ENCODE measurements at places on chromosomes 1 and 21.

DNA sequence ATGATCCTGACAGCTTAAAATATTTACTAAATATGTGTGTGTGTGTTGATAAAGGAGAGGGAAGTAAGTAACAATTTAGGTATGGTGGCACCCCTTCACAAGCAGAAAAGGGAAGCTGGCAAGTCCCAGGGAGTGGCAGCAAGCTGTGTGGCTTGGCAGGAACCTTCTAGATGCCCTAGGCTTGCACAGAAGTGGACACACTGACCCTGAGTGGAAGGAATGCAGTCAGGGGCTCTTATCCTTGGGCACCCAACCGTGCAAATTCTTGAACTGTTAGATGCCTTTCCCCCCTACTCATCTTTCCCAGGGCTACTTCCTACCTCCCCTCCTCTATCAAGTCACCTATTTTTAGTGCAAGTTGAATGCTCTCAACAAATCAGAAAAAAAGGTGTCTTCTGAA is 18.9 kb downstream of the ACP6 start:
- DNase-seq, result peak; percentile 2

DNA sequence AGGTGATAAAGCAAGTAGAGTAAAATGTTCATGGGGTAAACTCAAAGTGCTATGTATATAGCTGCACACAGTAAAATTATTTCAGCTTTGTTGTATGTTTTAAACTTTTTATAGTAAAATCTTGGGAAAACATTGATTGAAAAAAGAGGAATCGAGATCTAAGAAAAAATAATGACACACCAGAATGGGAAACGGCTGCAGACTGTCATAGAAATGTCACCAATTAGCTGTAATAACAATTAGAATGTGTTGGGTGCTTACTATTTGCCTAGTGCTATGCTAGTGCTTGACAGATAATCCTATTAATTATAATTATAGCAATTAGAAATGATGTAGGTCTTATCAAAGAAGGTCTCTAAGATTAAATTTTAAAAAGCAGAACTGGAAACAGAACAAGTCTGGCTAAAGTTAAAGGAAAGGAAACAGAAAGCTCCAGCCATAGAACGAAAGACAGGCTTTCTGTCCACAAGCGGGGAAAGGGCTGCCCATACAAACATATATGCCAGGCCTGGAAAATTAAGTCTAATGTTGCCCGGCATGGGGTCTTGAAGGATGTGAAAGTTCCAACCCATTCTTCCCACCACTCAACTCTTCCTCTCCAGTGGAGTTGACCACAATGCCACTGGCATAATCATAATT is 5.0 kb downstream of the PCNX2 start:
- DNase-seq, result no peak

DNA sequence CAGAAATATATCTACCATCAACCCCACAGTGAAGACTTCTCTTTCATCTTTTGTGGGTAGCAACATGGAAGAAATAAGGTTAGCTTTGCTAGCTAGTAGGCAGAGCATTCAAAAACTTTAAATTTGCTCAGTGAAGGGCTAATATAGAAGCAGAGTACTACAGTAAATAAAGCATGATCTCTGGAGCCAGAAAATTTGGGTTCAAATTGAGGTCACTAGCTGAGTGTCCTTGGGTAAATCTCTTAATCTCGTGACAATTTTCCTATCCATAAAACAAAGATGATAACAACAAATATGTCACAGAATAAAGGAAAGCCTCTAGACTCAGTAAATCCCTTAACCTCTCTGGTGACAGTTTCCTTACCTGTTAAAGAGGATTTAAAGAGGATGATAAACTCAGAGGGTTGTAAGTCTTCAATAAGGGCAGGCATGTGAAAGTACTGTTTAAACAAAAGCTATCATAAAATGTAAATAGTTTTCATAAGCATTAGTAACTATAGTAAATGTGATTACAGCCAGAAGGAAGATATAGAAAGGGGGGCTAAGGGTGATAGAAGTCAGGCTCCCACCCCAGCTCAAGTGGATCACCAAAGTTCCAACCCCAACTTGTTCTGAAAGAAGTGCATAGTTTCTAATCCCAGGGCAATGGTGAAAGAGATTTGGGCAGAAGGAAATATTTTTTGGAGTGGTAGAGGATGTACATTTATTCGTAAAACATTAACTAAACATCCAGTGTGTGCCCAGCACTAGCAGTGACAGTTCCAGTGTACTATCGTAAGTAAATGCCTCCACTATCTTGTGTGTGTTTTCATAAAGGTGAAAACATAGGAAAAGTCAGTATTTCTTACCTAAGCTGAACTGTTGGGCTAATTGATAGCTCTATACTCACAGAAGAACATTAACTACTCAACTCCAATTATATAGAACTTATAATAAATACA is 24.8 kb downstream of the TM2D1 start:
- DNase-seq, result no peak

DNA sequence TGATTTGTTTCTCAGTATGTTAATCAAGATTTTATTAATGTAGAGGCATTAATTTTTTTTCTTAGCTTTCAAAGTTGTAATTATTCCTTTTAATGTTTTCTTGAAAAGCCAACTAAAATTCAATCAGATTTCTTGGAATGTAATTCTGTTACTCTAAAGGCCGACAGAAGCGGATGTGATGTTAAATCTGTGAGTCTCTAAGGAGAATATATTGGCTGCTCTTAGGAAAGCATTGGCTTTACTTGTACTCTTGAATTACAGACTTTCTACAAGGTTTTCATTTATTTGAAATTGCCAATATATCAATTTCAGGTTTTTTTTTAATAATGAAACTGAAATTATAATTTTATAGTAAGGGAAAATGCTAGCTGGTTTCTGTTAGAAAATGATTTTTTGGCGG is 29.2 kb downstream of the RRP15 start:
- DNase-seq, result no peak

DNA sequence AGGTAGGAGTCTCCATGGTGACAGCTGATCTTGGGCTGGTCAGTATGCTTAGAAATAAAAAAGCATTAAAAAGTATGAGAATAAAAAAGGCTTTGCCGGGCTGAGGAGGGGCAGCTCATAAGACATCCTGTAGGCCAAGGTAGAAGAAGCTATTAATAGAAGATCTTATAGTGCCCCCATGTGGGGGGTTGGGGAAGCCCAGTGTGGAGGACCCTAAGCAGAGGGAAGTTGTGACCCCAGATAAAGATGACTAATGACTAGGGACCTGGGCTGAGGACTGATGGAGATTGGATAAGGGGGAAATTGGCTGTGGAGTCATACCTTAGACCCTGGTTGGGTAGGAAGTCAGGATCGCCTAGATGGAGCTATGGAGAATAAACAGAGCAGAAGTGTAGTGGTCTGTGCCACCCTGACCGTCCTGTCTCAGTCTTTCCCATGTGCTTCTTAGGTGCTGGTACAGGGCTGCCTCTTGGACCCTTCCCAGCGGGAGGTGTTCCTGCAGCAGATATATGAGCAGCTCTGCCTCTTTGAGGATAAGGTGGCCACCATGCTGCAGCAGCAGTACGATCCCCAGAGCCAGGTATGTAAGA is 25.0 kb downstream of the SZT2 start:
- DNase-seq, result peak; percentile 66

DNA sequence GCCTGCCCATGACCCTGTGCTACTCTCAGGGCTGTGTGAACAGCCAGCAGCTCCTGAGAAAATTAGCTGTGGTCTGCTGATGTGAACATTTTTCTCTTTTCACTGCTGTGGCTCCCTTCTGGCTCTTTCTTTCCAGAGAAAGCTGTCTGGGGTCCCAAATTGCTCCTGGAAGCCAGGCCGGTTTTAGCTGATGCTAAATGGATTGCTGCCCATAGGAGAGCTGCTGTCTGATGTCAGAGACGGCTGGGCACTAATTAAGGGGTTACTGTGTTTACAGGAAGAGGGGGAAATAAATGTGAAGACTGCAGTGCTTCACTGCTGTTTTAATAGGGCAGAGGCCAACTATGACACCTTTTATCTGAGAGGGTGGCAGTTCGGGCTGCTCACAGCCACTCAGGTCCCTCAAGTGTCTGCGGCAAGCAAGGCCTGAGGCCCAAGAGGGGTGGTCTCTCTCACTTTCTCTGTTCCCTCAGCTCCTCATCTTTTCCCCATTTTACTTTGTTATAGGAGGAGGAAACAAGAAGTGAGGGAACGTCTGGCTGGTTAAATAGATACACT is 106.0 kb upstream of the GNG12 start:
- no peak for DNase-seq

GRCh38 chr1:165858364-165858823 is 31.0 kb downstream of the UCK2 start:
- no peak for DNase-seq

GRCh38 chr1:154349121-154349520 is 23.8 kb downstream of the ATP8B2 start:
- DNase-seq, result no peak

DNA sequence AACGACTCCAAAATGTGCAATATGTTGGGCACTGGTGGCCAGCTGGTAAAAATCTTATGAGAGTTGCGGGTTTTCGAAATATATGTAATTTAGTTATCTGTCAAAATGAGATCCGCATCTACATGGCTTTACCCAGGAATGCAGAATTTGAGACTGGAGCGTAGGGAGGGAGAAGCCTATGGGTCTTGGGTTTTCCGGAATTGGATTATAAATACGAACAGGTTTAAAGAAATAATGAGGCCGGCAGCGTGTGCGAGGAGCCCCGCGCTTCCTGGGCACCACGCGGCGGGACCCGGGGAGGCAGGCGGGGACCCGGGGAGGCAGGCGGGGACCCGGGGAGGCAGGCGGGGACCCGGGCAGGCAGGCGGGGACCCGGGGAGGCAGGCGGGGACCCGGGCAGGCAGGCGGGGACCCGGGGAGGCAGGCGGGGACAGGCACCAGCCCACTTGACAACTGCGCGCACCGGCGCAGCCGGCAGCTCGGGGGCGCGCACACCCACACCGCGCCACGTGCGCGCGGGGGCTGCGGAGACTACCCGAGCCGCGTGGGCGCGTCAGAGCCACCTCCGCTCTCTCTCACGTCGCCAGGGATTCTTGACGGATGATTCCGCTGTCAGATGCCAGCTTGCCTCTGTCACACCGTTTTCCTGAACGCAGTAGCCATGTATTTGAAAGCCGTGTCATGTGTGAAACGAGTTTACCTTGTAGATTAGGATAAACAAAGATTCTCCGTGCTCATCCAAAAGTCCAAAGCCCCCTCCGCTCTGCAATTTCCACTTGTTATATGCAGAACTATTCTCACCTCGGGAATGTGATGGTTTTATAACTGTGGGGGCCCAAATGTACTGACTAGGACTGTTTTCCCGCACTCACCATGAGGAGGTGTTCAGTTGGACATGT is 54.3 kb upstream of the HNRNPU start:
- DNase-seq, result peak; percentile 37

- no peak for DNase-seq
These were observed 4.8 kb upstream of the PCBP3 start for GRCh38 chr21:45638707-45639106.

All from AML-193 (cell line).